ENCODE measurements at places on chromosomes 4 and X.

DNA sequence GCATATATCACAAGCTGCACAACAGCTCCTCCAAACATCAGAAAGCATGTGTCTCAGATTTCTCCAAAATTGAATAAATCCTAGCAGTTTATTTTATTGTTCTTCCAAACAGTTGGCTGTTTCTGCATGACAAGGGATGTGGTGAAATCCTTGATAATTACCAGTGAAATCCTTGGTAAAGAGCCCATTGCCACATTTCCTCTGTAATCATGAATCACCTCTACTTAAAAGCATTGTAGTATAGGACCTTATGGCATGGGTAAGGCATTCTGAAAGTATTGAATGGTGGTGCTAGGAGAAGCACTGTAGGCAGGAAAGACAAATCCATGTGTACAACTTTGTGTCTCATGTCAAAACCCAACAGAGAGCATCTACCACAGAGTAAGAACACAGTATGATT is 135.8 kb upstream of the NDST3 start:
- no peak for DNase-seq

GRCh38 chrX:12446342-12447075 is 308.2 kb downstream of the FRMPD4 start:
- DNase-seq, result no peak

GRCh38 chr4:128847082-128847724 is 37.7 kb downstream of the JADE1 start:
- DNase-seq, result no peak

GRCh38 chrX:114611018-114611619 is 27.2 kb downstream of the HTR2C start:
- DNase-seq, result no peak

GRCh38 chr4:19406789-19407188 is 844.9 kb upstream of the SLIT2 start:
- DNase-seq, result no peak

GRCh38 chr4:159048166-159048886 is 54.6 kb upstream of the RAPGEF2 start:
- DNase-seq, result no peak

- no peak for DNase-seq
Measured at GRCh38 chr4:52201715-52202114, 150.6 kb downstream of the SPATA18 start.

- no peak for DNase-seq
Measured at GRCh38 chr4:2510351-2511259, 25.8 kb upstream of the FAM193A start.

GRCh38 chr4:91914176-91914804 is 389.5 kb upstream of the GRID2 start:
- DNase-seq, result no peak

DNA sequence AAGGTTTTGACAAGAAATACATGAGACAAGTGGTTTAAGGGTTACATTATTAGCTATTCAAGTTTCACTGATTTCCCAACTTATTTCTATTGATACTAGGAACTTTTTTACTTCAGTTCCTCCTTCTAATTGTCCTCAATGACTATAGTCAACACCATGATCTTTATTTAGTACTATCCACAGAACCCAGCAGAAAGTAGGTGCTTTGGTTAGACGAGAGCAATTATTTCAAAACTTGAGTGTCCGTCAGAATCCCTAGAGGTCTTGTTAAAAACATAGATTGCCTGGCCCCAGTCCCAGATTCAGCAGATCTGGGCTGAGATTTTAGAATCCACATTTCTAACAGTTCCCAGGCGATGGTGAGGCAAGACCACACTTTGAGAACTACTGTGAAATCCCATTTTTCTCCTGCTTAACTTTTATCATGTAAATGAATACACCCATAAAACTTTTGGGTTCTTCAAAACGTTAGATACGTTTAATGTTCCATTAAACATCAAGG is 17.9 kb downstream of the EXOC1 start:
- DNase-seq, result no peak

GRCh38 chrX:131938749-131939148 is 84.4 kb upstream of the STK26 start:
- DNase-seq, result no peak

- no peak for DNase-seq
Measured at GRCh38 chrX:153693216-153694086, 5.7 kb downstream of the SLC6A8 start.

DNA sequence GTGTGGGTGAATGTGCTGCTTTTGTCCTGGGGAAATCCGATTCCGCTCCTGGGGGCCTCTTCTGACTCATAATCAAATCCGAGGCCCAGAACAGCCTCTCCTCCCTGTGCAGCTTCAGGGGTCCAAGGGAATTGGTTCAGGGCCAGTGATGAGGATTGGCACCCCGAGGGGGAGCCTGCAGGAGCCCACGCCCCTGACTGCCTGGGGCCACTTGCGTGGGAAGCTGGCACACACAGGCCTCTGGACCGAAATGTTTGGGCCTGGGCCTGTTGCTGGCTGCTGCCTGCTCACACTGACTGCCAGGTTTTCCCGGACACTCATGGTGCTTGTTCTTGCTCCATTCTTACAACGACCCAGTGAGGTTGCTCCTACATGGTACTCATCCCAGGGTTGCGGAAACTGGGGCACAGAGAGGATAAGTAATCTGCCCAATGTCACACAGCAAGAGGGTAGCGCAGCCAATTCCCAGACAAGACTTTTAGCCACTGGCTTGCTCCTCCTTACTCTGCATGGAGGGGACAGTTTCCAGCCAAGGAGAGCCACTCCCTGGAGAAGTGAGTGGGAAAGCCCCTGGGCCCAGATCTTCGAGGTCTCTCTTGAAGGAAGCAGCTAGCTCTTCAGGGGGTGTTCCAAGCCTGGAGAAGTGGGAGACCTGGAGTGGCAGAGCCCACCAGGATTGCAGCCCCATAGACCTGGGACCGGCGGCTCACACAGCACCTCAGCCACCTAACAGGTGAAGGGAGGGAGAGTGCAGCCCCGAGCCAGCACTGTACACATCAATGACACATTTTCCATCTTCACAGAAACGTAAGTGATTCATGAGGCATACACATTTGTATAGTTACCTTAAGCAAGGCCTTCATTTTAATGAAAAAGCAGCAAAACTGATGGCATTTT is 20.3 kb downstream of the CFAP99 start:
- no peak for DNase-seq

- no peak for DNase-seq
Measured at GRCh38 chr4:36189511-36190226, 54.6 kb downstream of the ARAP2 start.

- no peak for DNase-seq
Measured at GRCh38 chrX:15758140-15758539, 20.1 kb downstream of the CA5B start.

- DNase-seq, result no peak
Measured at GRCh38 chrX:69503228-69503781, 821 bp upstream of the NALF2 start.

- no peak for DNase-seq
Measured at GRCh38 chr4:5683566-5683965, 24.8 kb downstream of the EVC2 start.

GRCh38 chr4:16056681-16057385 is 27.0 kb downstream of the PROM1 start:
- no peak for DNase-seq
